ENCODE measurements at places on chromosomes 3 and 15. TPM values are rescaled to one million over a fixed set of nuclear protein-coding genes. Genes with fewer than 3 reads are reported as not detected.

The ZBTB20 gene
- polyA plus RNA-seq: 1.4 TPM

The LYZL4 gene
- not detected for polyA plus RNA-seq

The CACNA2D3 gene
- 8.1 TPM for polyA plus RNA-seq

The MEF2A gene
- 20.3 TPM for polyA plus RNA-seq

The SLC15A2 gene
- 5.4 TPM for polyA plus RNA-seq

The SRGAP3 gene
- polyA plus RNA-seq: 0.87 TPM

The SPESP1 gene
- polyA plus RNA-seq: not detected

The CSTA gene
- 515 TPM for polyA plus RNA-seq

The IL1RAP gene
- 11.8 TPM for polyA plus RNA-seq

The CNTN4 gene
- not detected for polyA plus RNA-seq

The GUCA1C gene
- polyA plus RNA-seq: not detected

The LTK gene
- polyA plus RNA-seq: 0.11 TPM

The LMAN1L gene
- 0.08 TPM for polyA plus RNA-seq

The CAMP gene
- polyA plus RNA-seq: 5.1 TPM

The TMCC1 gene
- 5.0 TPM for polyA plus RNA-seq

The APBA2 gene
- polyA plus RNA-seq: 0.30 TPM

The CEMIP gene
- not detected for polyA plus RNA-seq

The CHL1 gene
- polyA plus RNA-seq: not detected

The TM4SF18 gene
- polyA plus RNA-seq: not detected

The KY gene
- 0.03 TPM for polyA plus RNA-seq

The LMOD3 gene
- not detected for polyA plus RNA-seq

The CA12 gene
- polyA plus RNA-seq: not detected

The TTLL13 gene
- 0.08 TPM for polyA plus RNA-seq

The ZMYND10 gene
- 1.6 TPM for polyA plus RNA-seq

The IL17RB gene
- not detected for polyA plus RNA-seq

The CCR1 gene
- polyA plus RNA-seq: 233 TPM

The TNFAIP8L3 gene
- polyA plus RNA-seq: not detected

The CSPG5 gene
- not detected for polyA plus RNA-seq

The SLC9C1 gene
- not detected for polyA plus RNA-seq

Data from CD14-positive monocyte (primary cell).